ENCODE measurements at places on chromosomes 12 and 14.

- DNase-seq, result no peak
Measured at GRCh38 chr12:105235732-105236476, at the start of gene APPL2. Gene APPL2, minus strand, starts transcription at chr12:105236174. Its CDS starts 162 bp downstream, at chr12:105236012.

GRCh38 chr12:49030119-49030518 lies 11.5 kb upstream of the PRKAG1 start:
- DNase-seq, result no peak

DNA sequence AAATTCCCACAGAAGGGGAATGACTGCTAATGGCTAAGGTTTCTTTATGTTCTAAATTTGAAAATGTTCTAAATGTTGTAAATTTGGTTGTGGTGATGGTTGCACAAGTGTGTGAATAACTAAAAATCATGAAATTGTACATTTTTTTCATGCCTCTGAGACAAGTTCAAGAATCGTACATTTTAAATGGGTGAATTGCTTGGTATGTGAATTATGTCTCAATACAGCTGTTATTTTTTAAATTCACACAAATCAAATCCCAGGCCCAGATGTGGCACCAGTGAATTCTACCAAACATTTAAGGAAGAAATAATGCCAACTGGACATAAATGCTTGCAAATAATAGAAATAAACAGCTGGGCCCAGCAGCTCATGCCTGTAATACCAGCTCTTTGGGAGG lies 28.6 kb upstream of the RND1 start:
- DNase-seq, result no peak

GRCh38 chr14:51331486-51332367 lies 91.7 kb downstream of the TMX1 start:
- no peak for DNase-seq

DNA sequence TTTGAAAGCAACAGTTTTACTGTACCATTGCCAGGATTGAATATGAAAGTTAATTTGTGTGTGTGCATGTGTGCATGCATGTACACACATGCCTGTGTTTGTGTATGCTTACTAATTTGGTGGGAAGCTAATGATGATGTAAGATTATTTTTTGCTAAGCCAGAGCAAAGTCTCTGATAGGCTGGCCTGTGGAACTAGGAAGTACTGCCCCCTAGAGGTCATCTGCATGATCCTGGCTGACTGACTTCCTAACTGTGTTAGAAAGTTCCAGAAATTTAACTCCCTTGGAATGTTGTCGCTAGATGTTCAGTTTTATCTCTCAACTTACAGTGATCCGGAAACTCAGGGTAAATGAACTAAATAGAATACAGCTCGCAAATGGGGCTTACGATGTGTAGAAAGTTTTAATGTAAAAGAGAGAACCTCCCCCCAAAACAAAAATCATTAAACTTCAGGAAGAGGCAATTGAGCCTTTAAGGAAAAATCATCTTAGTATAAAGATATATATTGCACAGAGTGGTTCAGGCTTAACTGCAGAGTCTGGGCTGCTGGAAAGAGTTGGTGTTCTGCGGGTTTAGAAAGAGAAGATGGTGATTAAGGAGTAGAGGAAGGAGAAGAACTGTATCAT lies 34.3 kb upstream of the SLC38A1 start:
- no peak for DNase-seq

DNA sequence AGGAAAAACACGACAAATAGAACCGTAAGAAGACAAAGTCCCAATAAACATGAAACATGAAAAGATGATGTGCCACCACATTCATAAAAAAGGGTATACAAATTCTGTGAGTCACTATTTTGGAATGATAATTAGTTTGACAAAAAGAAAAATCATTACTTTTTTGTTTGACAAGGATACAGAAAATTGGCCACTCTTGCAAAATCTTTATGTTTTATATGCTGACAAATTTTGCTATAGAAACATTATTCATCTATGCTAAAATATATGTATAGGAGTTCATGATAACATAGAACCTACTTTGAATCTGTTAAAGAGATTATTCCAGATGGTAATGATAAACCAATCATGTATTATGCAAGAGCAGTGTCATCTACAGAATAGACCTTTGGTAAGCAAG lies 1201.0 kb downstream of the FSCB start:
- no peak for DNase-seq

GRCh38 chr14:71905860-71906259 lies 26.4 kb upstream of the RGS6 start:
- DNase-seq, result no peak

DNA sequence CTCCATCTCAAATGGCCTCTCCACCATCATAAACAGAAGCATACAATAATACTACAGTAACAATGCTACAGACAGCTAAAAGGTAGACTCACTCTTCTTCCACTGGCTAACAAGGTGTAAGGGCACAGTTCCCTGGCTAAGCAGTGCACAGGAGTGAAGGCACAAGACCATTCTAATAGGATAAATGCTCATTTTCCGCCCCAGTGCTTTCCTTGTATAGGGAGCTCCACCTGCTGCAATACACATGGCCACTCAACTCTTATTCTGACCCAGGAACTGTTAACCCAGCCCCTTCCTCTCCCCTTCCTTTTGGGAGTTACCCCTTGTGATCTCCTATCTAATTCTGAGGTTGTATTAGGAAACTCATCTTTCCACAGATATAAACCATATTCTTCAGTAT lies 124.6 kb downstream of the KCNK10 start:
- no peak for DNase-seq

DNA sequence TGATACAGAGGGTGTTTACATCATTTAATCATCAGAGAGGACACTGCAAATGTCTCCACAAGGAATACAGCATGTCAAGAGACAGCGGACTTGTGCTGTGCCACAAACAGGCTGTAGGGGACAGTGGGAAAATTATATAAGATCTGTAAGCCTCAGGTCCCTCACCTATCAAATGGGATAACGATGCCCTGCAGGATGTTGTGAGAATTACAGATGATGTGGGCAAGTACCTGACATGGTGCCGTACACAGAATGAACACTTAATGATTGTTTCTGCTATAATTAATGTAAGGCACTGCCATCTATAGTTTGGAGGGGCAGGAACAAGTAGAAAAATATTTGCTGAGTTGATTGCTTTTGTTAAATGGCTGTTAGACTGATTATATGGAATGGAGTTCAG lies 81.9 kb upstream of the GTF2A1 start:
- DNase-seq, result no peak

GRCh38 chr14:95496111-95496681 lies 20.3 kb downstream of the SYNE3 start:
- no peak for DNase-seq

GRCh38 chr12:1634590-1635191 lies 5.7 kb downstream of the WNT5B start:
- DNase-seq, result peak; percentile 19

DNA sequence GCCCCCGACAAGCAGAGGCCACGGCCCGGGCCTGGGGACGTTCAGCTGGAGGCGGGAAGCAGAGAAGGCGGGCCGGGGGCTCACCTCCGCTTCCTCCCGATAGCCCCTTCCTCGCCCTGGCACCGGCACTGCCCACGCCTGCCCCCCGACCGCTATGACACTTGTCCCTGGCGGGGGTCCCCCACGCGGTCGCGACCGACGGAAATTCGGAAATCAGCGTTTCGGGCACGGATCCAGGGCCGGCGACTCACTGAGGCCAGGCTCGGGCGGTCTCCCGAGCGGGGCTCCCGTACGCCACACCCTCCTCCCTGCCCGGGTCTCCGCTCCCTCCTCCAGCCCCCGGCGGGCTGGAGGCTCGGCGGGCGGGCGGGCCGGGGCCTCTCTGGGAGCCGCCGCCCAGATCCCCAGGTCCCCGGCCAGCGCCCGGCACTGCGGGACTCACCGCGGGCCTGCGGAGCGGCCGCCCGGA lies 581 bp downstream of the PITPNM2 start:
- no peak for DNase-seq

GRCh38 chr12:52156757-52157565 lies 34.9 kb downstream of the KRT80 start:
- no peak for DNase-seq

DNA sequence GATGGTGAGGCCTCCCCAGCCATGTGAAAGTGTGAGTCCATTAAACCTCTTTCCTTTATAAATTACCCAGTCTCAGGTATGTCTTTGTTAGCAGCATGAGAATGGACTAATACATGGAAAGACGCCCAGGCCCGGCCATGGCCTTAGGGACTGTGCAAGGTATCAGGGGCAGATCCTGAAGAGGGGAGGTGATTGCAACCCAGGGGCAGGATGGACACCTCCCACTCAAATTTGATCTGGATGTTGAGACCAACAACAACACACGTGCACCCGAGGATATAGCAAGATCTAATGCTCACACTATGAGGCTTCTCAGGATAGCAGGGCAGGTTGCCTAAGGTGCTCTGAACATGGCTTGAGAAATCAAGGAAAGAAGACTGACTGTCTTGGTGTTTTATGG lies 13.5 kb upstream of the SERPINA4 start:
- DNase-seq, result no peak

DNA sequence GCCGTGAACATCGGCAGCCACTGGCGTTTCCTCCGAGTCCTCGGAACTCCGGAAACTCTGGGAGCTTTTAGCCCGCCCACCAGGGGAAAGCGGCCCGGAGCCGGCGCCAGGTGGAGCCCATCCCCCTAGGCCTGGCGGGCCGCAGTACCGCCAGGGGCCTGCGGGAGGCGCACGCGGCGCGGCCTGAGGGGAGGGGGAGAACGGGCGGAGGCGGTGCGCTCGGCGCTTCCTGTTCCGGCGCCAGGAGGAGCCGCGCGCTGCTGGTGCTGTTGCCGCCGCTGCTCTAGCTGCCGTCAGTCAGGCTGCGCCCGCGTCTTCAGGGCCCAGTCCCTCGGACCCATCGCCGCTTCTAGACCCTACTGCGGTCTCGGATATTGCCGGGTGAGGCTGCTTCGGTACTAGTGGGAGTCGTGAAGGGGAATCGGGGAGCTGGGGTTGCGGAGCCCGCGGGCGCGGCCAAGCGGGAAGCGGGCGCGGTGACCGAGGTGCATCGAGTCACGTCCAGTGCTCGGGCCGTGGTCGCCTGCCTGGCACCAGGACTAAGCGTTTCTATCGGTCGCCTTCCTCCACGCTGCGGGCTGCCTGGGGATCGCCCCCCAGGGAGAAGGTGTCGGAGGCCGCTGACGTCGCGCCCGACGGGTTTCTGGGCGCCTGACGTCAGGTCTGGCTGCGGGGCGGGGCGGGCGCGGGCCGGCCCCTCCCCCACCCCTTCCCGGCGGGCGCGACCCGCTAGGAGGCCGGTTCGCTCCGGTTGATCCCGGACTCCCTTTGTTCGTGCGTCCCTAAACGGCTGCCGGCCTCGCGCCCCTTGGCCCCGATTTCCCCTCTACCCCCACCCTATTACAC lies at the start of gene MAPK1IP1L:
TSS of gene MAPK1IP1L (plus strand) at position 225 of the 846 bp plus-strand sequence. CDS start 10,037 bp downstream, outside the sequence.
- DNase-seq, result peak; percentile 85

DNA sequence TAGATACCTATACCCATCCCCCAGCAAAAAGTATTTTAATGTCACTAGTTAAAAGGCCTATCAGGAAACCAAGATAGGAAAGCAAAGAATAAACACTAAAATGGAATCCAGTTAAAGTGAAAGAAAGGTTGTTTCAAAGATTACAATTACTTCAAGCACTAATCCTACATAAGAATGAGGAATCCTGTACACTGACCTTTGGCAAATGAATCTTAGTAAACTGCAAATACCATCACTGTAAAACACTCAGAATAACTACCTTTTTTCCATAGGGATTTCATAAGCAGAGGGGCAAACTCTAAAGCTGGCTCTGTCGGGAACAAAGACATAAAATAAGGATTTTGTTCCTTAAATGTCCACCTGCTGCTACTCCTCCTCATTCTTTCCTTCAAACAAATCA lies 25.9 kb downstream of the CEP83 start:
- DNase-seq, result no peak

GRCh38 chr12:95997911-95998510 lies 1.9 kb upstream of the HAL start:
- no peak for DNase-seq

DNA sequence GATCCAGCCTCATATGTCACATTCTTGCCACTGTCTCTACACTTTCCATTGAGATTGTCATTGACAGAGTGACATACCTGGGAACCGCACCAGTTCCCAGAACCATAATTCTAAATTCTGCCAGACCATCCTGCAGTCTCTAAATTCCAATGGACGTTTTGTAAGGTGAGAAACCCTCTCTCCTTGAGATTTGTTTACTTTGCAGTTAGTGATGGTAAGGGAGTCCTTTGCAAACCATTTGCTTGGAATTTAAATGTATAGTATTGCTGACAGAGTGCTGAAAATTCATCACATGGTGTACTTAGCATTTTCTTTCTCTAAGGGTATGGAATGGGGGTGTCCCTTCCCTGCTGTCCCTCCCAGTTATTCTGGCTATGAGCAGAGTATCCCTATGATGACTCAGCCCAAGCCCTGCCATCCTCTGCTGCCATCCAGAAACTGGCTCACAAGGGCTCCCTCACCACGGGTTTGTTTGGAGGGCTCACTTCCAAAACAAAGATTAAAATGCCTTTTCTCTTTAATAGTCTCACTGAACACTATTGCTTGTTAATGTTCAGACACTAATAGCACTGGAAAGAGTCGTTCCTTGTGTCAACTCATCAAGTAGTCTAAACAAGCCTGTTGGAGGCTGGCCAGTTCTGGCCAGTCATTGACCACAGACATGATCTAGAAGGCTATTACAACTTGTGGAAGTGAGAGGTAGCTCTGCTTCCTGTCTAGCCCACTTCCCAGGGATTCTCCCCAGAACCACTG lies 129.0 kb upstream of the HMGA2 start:
- peak; percentile 79 for DNase-seq

GRCh38 chr12:80941916-80942315 lies 4.2 kb upstream of the LIN7A start:
- DNase-seq, result no peak

- DNase-seq, result no peak
Measured at GRCh38 chr12:71780237-71780822, 25.7 kb downstream of the RAB21 start.

DNA sequence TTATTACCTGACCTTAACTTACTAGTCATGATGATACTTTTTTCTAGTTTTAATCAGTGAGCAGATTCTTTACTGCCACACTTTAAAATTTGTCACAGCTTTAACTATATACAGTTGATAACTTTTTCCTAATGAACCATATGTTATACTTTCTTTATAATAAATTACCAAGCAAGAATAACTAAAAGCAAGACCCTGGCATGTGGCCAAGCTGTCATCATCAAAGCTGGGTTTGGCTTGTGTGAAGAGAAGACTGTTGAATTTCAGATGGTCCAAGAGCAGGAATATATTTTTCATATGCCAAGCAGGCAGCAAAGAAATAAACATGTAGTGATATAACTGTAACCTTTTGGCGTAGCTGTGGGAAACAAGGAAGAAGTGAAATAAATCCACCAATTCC lies 93.5 kb downstream of the PUS7L start:
- DNase-seq, result no peak

DNA sequence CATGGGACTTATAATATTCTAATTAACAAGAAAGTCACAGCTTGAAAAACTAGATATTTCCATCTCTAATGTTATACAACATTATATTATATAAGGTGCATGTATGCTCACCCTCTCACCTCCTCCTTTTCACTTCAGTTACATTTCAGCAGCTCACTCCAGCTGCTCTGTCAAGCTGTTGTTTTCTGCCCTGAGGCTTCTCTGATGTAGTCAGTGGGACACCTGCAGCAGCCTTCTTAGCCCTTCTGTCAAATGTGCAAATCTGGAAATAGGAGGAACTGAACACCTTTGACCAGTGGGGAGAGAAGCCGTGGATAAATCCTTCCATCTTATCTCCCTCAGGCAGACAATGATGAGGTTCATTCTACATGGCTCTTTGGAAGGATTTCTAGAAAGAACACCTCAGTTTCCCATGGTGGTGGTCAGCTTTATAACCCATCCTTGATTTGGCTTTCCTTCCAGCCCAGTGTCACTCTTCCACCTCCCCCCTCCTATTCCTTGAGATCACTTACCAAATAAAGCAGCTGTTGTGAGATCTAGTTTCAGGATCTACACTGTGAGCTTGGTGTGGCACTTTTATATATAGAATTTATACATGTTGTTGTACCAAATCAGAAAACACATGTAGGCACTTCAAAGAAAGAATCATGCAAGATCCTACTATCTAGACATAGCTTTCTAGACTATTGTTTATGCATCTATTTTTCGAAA lies 79.6 kb upstream of the STK38L start:
- no peak for DNase-seq

Measured in fibroblast of skin of left biceps (primary cell).